Subcutaneous adipose tissue (tissue), 4 donors: ENCODE measurements at places on chromosomes 16 and 17. TPM values are rescaled to one million over a fixed set of nuclear protein-coding genes. Genes with fewer than 3 reads are reported as not detected.

Gene KRTAP2-2
- total RNA-seq = not detected

Gene TVP23A
- total RNA-seq = not detected

Gene STH
- not detected for total RNA-seq

Gene OTOP2
- not detected for total RNA-seq

Gene MPV17L
- total RNA-seq = 20.0 TPM

Gene LPO
- not detected for total RNA-seq

Gene CHD9NB
- total RNA-seq = not detected

Gene ADAT1
- total RNA-seq = 46.3 TPM
